Uterine smooth muscle cell (primary cell): ENCODE measurements at places on chromosomes 6 and 20. TPM values are rescaled to one million over a fixed set of nuclear protein-coding genes. Genes with fewer than 3 reads are reported as not detected.

Gene FAXC
- total RNA-seq = 1.2 TPM in 2 replicates

Gene RNF5
- 29.0 and 30.9 TPM in 2 replicates for total RNA-seq

Gene IL17F
- total RNA-seq = not detected in 2 replicates

Gene SIRPB1
- total RNA-seq = 0.25 and 0.55 TPM in 2 replicates

Gene SRSF12
- 0.11 and 0.12 TPM in 2 replicates for total RNA-seq

Gene GGTLC1
- total RNA-seq = not detected in 2 replicates

Gene RPL10A
- 1,320 and 1,664 TPM in 2 replicates for total RNA-seq

Gene TCP11
- total RNA-seq = 0.25 and 0.66 TPM in 2 replicates

Gene PSORS1C1
- total RNA-seq = 1.00 and 1.2 TPM in 2 replicates

Gene RAMACL
- total RNA-seq = 2.1 and 2.3 TPM in 2 replicates

Gene BIRC7
- not detected in 2 replicates for total RNA-seq

Gene CLPSL1
- total RNA-seq = not detected in 2 replicates

Gene RAET1L
- not detected in 2 replicates for total RNA-seq

Gene ADGRF5
- total RNA-seq = under 0.01 TPM in 2 replicates

Gene GPX5
- not detected in 2 replicates for total RNA-seq

Gene NHSL1
- 1.8 and 3.7 TPM in 2 replicates for total RNA-seq

Gene MCM8
- 9.4 and 30.4 TPM in 2 replicates for total RNA-seq

Gene GPX6
- total RNA-seq = not detected in 2 replicates
